ENCODE measurements at places on chromosomes 3 and 15. TPM values are rescaled to one million over a fixed set of nuclear protein-coding genes. Genes with fewer than 3 reads are reported as not detected.
A peak's percentile ranks its signal among the peaks of the same experiment; 100 is the strongest.

- peaks cover 9% of the 10 kb centered on the region for H3K27me3 ChIP-seq
- no peaks in the 10 kb centered on the region for H3K4me1 ChIP-seq
- no peak overlapping the region for H3K4me3 ChIP-seq
- DNase-seq = no peak
- no peak overlapping the region for H3K27ac ChIP-seq
Measured at GRCh38 chr15:69375151-69375790, 38.9 kb upstream of the KIF23 start.

DNA sequence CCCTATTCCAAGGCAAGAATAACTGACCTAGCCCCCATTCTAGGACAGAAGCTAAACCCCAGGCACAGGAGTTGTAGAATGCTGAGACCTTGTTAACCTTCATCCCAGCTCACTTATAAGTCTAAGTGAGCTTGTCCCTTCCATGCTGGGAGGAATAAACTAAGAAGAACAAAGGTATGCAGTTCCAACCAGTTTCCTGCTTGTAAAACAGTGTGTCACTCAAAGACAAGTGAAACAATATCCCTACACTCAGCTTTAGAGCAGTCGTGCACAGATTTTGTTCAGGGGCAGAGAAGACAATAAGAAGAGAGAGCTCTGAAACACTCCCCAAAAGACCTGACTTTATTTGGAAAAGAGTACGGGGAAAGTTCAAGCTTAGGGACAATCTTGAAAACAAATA lies 292.1 kb downstream of the CGGBP1 start:
- no peak overlapping the region for H3K4me3 ChIP-seq
- DNase-seq = no peak
- no peaks in the 10 kb centered on the region for H3K36me3 ChIP-seq

Gene ZPLD1
- 0.38 TPM for total RNA-seq

DNA sequence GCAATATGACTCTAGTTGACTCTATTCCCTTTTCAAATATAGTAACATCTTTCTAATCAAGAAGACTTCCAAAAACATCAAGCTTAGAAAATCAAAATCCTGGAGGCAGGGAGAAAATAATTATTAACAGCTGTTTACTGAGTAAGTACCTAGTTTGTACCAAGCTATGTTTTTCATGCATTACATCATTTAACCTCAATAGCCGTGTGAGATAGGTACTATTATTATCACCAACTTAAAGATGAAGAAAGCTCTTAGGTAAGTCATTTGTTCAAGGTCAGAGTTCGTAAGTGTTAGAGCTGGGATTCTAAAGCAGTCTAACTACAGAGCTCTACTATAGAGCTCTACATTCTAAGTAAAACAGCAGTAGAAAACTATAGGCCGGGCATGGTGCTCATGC lies 41.6 kb downstream of the GSK3B start:
- no peaks in the 10 kb centered on the region for H3K27me3 ChIP-seq
- H3K36me3 ChIP-seq = no peaks in the 10 kb centered on the region
- no peak for DNase-seq

Gene MEIS2
- total RNA-seq = 14.3 TPM

DNA sequence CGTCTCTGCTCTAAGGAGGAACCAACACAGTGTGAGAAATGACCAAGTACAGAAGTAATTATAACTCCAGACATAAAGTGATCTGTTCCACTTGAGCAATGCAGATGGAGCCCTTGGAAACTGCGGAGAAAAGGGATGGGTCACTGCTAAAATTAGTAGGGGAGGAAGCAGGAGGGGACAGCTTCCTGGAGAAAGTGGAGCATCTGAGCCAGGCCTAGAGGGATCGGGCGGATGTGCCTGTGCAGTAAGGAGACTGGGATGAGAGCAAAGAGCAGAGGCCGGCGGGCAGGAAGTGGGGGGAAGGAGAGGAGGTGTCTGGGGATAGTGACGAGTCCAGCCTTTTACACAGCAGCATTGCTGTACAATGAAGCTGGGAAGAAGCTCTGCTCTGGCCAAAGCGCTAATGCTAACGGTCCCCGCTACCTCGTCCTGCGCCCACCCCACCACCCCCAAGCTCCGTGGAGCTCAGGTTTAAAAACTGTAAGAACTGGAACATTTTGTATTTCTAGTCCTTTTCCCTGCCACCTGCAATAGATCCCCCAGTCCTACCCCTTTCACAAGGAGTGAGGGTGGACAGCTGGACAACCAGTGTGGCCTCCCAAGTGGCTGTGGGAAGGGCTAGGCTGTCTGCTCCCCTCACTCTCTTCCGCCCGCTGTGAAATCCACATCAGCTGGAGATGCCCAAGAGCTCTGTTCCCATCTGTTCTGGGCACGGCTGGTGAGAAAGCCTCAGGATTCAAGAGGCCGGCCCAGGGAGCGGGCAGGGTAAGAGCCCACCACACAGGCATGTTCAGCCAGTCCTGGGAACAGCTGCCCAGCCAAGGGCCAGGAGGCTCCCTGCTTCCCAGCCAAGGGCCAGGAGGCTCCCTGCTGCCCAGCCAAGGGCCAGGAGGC lies 53.0 kb upstream of the HES1 start:
- peaks cover 26% of the 10 kb centered on the region for H3K4me1 ChIP-seq
- H3K27ac ChIP-seq = no peak overlapping the region
- H3K36me3 ChIP-seq = no peaks in the 10 kb centered on the region
- DNase-seq = peak; percentile 80
- H3K4me3 ChIP-seq = no peak overlapping the region
- H3K27me3 ChIP-seq = no peaks in the 10 kb centered on the region

- H3K4me1 ChIP-seq = no peaks in the 10 kb centered on the region
- no peak for DNase-seq
- no peak overlapping the region for H3K4me3 ChIP-seq
- H3K27me3 ChIP-seq = no peaks in the 10 kb centered on the region
Measured at GRCh38 chr3:20222274-20222673, 36.3 kb upstream of the SGO1 start.

Gene PTPRG
- total RNA-seq = 11.0 TPM

GRCh38 chr3:114231616-114232015 lies 5.8 kb downstream of the ZNF80 start:
- H3K36me3 ChIP-seq = no peaks in the 10 kb centered on the region
- no peak for DNase-seq
- H3K4me3 ChIP-seq = no peak overlapping the region
- H3K27ac ChIP-seq = no peak overlapping the region
- no peaks in the 10 kb centered on the region for H3K4me1 ChIP-seq

DNA sequence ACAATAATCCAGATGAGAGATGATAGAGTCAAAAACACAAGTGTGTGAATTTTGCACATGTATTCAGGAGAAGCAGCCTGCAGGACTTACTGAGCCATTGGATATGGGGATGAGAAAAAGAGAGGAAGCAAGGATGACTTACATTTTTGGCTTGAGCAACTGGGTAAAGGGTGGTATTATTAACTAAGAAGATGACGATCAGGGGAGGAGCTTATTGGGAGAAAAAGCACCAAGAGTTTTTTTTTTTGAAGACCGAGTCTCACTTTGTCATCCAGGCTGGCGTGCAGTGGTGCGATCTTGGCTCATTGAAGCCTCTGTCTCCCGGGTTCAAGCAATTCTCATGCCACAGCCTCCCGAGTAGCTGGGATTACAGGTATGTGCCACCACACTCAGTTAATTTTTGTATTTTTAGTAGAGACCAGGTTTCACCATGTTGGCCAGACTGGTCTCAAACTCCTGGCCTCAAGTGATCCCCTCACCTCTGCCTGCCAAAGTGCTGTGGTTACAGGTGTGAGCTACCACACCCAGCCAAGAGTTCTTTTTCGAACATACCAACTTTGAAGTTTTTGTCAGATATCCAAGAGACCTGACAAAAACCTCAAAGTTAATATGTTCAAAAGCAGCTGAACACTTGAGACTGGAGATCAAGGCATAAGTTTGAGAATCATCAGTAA lies 14.8 kb upstream of the SH3BP5 start:
- no peak overlapping the region for H3K27ac ChIP-seq
- H3K4me1 ChIP-seq = peaks cover 5% of the 10 kb centered on the region
- H3K36me3 ChIP-seq = no peaks in the 10 kb centered on the region
- H3K4me3 ChIP-seq = no peak overlapping the region
- H3K27me3 ChIP-seq = no peaks in the 10 kb centered on the region

GRCh38 chr3:180516368-180516767 lies 85.6 kb upstream of the TTC14 start:
- no peaks in the 10 kb centered on the region for H3K27me3 ChIP-seq
- no peak for DNase-seq
- no peaks in the 10 kb centered on the region for H3K36me3 ChIP-seq
- no peaks in the 10 kb centered on the region for H3K4me1 ChIP-seq
- H3K4me3 ChIP-seq = no peak overlapping the region
- H3K27ac ChIP-seq = no peak overlapping the region

DNA sequence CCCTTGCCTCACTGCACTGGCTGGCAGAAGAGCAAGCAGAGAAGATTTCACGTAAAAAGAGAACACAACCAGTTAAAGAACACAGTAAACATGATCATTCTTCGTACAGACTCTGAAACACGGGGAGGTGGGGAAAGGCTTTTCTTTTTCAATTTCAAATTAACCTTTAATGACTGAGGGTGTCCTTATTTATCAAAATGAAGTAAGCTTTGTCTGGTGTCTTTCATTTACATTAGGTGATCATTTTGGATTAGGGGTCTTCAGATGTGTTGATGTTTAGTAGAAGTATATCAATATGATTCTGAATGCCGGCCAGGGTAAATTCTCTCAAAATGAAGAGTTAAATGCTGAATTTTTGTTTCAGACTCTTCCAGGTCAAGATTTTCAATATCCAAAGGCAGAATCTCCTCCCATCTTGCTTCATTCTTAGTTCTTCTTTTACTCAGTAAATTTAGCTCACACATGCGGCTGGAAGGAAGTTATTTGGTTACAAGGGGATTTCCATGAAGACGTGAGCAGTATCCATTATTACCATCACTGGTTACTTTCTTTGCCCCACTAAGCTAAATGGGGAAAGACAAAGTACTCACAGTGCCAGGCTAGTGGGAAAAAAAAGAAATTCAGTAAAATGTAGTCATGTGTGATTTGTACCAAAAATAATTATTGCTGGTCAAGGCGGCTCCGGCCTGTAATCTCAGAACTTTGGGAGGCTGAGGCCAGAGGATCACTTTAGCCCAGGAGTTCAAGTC lies 272.2 kb upstream of the NR2F2 start:
- DNase-seq = no peak
- H3K27me3 ChIP-seq = peaks cover 8% of the 10 kb centered on the region
- no peak overlapping the region for H3K27ac ChIP-seq
- no peak overlapping the region for H3K4me3 ChIP-seq
- H3K36me3 ChIP-seq = no peaks in the 10 kb centered on the region

Gene NPHP3
- 30.0 TPM for total RNA-seq

GRCh38 chr3:162491952-162492351 lies 995.3 kb downstream of the OTOL1 start:
- H3K4me1 ChIP-seq = no peaks in the 10 kb centered on the region
- H3K4me3 ChIP-seq = no peak overlapping the region
- H3K36me3 ChIP-seq = no peaks in the 10 kb centered on the region

- H3K27ac ChIP-seq = no peak overlapping the region
- no peaks in the 10 kb centered on the region for H3K4me1 ChIP-seq
- no peaks in the 10 kb centered on the region for H3K36me3 ChIP-seq
- no peaks in the 10 kb centered on the region for H3K27me3 ChIP-seq
- no peak overlapping the region for H3K4me3 ChIP-seq
- DNase-seq = no peak
Measured at GRCh38 chr15:62665449-62665848, 377.1 kb upstream of the TPM1 start.

DNA sequence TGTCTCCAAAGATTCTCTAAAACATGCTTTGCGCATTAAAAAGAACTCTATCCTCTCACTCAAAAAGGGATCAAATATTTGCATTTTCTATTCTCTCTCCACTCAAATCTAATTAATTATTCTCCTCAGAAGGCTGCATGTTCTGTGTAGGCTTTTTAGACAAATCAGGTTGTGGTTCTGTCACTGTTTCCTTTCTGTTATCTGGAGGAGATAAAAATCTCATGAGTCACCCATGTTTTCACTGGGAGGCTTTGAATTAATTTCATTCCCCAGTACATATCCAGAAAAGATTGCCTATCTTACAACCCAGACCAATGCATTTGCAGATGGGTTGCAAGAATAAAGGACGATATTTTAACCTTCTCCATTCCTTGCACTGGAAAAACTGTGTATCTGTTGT lies 446.5 kb downstream of the GRM7 start:
- H3K36me3 ChIP-seq = no peaks in the 10 kb centered on the region
- H3K27me3 ChIP-seq = no peaks in the 10 kb centered on the region
- H3K27ac ChIP-seq = no peak overlapping the region
- peaks cover 15% of the 10 kb centered on the region for H3K4me1 ChIP-seq

GRCh38 chr3:56137415-56137814 lies 330.9 kb downstream of the ERC2 start:
- H3K27me3 ChIP-seq = no peaks in the 10 kb centered on the region
- DNase-seq = no peak
- H3K27ac ChIP-seq = no peak overlapping the region
- no peak overlapping the region for H3K4me3 ChIP-seq
- no peaks in the 10 kb centered on the region for H3K4me1 ChIP-seq

Gene HSPBAP1
- 12.1 TPM for total RNA-seq

- H3K27me3 ChIP-seq = no peaks in the 10 kb centered on the region
- no peak overlapping the region for H3K27ac ChIP-seq
- DNase-seq = no peak
- H3K36me3 ChIP-seq = no peaks in the 10 kb centered on the region
Measured at GRCh38 chr3:176352716-176353334, 844.5 kb downstream of the TBL1XR1 start.

DNA sequence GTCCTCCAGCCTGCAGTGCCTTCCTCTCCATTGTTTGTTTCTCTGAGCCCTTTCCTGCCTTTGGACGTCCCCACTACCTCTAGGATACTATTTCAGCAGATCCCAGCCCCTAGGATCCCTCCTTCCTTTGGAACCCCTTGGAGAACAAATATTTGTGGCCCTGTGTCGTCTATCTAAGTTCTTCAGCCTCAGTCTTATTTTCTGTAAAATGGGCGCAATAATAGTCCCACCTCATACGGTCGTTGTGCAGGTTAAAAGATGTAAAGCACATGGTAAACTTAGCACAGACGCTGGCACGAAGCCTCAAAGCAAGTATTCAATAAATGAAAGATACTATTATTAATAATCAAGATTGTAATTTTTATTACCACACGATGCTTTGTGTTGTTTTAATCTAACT lies 122.0 kb downstream of the SV2B start:
- no peaks in the 10 kb centered on the region for H3K27me3 ChIP-seq
- H3K27ac ChIP-seq = no peak overlapping the region
- no peak overlapping the region for H3K4me3 ChIP-seq
- H3K36me3 ChIP-seq = no peaks in the 10 kb centered on the region
- no peaks in the 10 kb centered on the region for H3K4me1 ChIP-seq
- no peak for DNase-seq

Gene CSPG5
- not detected for total RNA-seq

Measured in suprapubic skin (tissue), 4 donors.